ENCODE measurements at places on chromosomes 11 and 22.

DNA sequence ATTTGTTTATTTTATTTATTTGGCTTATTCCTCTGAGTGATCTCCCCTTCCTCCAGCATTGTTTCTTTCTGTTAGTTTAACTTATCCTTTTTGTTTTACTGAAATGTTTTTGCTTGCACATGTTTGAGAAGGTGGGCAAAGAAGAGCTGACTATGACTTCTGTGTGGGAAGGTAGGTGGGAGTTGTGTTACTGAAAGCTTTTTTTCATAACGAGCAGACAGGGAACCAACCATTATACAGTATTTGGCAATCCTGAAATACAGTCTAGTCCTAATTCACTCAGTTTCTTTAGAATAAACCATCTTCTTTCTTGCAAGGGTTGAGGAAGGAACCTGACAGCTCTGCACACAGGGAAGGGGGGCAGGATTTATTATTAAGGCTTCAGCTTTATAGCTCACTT lies 37.0 kb upstream of the PAK1 start:
- no peak for DNase-seq

DNA sequence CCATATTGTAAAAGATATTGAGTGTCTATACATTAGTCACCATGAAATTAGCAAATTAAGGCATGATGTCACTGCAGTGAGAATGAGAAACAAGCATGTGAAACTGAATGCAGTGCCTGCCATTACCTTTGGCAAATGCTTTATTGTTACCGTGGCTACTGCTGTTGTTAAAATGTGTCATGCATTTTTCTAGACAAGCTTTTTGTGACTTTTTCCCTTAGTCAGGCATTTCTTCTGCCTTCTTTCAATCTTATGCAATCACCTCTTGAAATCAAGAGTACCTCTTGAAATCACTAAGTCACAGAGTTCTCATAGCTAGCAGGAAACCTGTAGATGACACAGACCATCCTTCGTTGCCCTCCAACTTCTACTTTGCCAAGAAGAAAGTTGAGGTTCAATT lies 461.7 kb upstream of the TENM4 start:
- no peak for DNase-seq

- DNase-seq: no peak
Measured at GRCh38 chr22:35390933-35391332, 9.0 kb upstream of the MCM5 start.

DNA sequence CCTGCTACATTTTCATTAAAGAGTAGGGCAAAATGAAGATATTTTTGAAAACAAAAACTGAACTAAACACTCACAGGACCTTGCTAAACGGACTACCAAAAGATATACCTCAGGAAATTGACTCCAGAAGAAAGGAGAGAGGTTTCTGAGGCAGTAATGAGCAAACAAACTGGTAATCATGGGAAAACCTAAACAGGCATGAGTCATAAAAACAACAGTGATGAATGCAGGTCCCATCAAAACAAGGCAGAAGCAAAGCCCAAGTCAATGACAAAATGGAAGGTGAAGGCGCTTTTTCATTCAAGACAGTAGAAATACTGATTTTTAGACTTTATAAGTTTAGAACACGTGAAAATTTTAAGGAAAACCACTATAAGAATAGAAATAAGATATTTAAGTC lies 104.5 kb downstream of the EFCAB6 start:
- DNase-seq: no peak

GRCh38 chr22:31897842-31898805 lies 46.2 kb upstream of the YWHAH start:
- DNase-seq: no peak

GRCh38 chr22:30634471-30635233 lies 929 bp upstream of the SLC35E4 start:
- peak; percentile 75 for DNase-seq

- no peak for DNase-seq
Measured at GRCh38 chr11:117076941-117077691, 21.1 kb downstream of the SIK3 start.

DNA sequence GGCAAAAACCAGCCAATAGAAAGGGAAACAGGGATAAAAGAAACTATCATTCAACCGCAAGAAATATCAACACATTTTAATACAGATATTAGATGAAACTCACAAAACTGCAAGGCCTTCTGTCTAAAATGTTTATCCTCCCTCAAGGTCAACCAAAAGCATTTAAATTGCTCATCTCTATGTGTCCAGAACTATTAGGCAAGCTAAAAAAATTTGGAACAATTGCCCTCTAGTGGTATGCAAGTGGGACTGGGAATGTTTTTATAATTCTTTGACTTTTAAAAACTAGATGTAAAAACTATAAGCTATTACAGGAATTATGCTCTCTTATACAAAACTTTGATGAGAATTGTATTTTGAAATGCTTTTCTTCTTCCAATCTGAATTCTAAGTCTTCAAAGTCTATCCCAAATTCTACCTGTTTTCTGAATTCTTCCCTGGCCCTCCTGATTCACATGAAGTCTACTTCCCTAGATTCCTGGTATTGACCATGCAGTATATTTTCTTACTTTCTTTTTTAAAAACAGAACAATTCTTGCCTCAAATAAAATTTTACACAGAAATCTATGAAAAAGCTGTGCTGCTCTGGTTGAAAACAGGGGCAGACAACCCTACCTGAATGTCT lies 4.9 kb downstream of the CWC15 start:
- DNase-seq: no peak

DNA sequence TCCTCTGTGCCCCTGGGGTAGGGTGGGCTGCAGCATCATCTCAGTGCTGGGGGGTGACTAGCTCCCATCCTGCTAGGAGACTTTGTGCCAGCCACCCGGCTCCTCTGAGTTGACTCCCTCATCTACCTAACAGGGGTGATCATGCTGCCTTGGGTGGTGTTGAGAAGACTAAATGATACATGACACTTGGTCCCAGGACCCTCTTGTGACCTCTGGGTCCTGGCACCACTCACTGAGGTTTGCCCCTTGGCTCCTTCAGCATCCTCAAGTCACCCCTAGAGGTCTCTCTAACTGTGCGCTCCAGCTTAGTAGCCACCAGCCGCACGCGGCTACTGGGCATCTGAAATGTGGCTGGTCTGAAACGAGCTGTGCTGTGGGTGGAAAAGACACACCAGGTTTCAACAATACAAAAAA lies 72.1 kb downstream of the LRRC32 start:
- no peak for DNase-seq

DNA sequence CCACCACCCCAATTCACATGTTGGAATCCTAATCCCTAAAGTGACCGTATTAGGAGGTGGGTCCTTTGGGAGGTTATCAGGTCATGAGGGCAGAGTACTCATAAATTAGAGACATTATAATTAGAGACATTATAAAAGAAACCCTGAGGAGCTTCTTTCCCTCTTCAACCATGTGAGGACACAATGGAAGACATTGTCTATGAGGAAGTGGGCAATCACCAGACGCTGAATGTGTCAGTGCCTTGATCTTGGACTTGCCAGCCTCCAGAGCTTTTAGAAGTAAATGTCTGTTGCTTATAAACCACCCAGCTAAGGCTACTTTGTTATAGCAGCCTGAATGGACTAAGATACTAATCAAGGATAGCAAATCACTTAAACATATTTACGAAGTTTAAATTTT lies 14.8 kb downstream of the GAB2 start:
- DNase-seq: no peak
